ENCODE measurements at places on chromosomes 5 and 9.

- DNase-seq: no peak
Measured at GRCh38 chr9:138058181-138058580, 180.6 kb downstream of the CACNA1B start.

DNA sequence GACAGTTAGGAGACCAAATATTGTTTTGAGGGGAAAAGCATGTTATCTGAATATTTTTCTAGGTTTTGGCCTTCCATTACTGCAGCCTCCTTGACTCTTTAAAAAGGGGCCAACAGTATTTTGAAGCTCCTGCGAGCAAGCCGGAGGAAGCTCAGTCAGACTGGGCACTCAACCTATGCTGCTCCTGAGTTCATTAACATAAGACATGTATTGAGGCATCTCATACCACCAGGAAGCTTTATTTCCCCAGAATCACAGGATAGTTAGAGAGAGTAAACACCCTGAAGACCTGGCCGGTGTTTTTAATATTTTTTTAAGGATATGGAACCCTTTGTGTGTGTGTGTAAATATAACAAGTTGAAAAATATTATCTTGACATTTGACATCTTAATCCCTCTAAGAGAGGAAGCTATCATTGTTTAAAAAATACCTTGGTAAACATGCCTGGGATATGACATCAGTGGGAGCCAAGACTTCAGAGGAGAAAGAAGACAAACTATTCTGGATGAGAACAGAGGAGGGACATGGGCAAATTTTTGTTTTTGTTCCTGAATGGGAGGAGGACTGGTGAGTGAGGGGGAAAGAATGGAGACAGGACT, 139.3 kb upstream of the SLIT3 start:
- no peak for DNase-seq

- DNase-seq: no peak
Measured at GRCh38 chr5:644971-645370, 32.8 kb downstream of the CEP72 start.

DNA sequence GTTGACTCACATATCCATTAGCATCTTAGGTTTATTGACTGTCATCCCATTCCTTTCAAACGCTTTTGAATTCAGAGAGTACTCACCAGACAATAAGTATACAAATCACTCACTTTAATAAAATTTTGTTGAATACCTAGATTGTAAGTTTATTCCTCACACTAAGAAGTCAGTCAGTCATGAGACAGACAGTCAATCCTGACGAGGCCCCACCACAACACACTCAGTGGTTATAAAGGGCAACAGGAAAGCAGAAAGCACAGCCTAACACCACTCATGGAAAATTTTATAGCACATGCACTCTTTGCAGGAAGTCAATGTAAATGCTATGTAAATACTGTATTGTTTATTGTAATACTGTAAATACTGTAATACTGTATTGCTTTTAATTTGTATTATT, 176.3 kb upstream of the PTGER4 start:
- DNase-seq: no peak

DNA sequence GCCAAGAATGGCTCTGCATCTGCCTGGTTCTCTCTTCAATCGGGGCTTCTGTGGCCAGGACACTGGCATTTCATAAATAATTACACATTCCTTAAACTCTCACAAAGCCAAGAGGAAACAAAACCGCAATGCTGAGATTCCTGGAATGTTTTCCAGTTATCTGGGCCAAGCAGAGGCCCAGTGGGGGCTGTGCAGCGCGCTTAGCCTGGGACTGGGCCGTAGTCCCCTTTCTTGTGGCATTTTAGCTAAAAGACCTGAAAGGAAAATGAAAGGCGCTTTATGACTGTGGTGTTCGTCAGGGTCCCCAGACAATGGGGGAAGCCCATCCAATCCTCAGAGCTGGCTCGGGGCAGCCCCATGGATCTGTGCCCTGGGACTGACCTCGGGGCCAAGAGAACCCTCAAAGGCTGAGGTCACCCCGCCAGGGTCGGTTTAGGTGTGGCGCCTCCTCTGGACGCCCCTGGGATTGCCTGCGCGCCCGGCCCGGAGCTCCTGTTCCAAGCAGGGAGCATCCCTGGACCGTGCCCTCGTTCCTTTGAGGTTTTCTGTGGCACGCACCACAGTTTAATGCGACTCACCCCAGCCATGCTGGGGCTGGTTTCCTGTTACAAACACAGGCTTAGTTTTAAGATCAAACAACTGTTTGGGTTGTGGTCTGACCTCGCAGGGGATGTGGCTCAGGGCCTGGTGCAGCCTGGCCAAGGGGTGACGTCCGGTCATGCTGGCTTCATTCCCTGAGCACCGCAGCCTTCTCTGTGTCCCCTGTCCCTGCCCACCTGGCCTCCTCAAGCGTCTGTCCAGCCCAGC, 51.5 kb upstream of the NKD2 start:
- no peak for DNase-seq

- DNase-seq: no peak
Measured at GRCh38 chr9:121788686-121789366, 137.4 kb downstream of the DAB2IP start.

DNA sequence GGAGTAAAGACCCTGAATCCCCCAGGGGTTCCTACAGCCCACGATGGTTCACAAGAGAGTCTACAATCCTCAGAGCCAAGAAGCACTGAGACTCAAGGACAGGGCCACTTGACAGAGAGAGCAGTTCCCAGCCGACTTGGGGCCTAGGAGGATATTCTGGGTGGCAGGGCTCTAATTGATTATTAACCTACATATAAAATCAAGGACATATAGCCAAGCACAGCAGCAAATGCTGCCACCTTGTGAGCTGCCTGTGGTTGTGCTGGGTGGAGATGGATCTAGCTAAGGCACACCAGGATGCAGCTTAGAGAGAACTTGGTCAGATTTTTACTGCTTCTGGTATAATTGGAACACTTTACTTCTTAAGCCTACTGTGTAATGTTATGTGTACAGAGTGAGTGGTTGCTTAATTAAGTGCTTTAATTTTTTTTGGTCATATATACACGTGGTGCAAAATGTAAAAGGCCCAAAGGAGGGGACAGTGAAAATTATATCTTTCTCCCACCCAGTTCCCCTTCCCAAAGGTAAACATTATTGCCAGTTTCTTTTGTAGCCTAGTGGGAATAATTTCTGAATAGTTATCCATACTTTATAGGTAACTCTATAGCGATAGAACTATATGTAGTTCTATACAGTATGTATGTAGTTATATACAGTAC, 78.8 kb downstream of the F2RL2 start:
- peak; percentile 25 for DNase-seq

DNA sequence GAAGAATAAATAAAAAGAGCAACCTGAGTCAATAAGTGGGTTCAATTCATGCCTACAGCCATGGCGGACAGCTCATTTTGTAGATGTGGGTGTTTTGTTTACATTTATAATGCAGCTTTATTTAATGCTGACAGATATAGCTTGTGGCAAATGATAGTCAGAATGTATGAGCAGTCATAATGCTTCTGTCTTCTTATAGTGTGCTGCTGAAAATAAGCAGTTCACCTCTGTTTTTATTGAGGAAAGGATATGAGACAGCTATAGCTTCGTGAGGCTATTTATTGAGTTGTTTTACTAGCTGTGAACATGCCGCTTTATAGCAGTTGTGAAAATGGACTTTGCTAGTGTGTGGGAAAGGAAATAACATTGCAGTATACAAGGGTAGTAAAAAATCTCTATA, 147.4 kb downstream of the PBX3 start:
- DNase-seq: no peak

GRCh38 chr9:136609838-136610311, 52.8 kb upstream of the EGFL7 start:
- no peak for DNase-seq

DNA sequence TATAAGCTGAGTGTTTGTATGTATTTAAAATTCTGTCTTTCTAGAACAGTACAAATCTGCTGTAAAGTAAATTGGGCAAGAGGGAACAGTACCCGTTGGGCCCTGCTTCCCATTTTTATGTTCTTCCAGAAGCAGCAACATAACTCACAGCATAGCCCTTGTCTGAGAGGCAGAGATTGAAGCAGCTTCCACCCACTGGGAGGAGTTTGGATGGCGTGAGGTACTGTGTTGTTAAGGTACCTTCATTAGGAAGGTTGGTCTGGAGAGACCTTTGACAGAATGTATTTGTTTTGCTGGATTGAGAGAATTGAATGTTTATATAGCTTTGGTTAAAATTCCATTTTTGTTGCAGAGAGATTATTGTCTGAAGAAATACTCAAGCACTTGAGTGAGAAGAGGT, 24.8 kb downstream of the RAI14 start:
- DNase-seq: no peak

GRCh38 chr9:19372567-19372966, 7.5 kb downstream of the RPS6 start:
- no peak for DNase-seq

- DNase-seq: no peak
Measured at GRCh38 chr5:134236318-134236717, 10.4 kb upstream of the PPP2CA start.

- no peak for DNase-seq
Measured at GRCh38 chr9:9924376-9924775, 688.4 kb downstream of the PTPRD start.

GRCh38 chr5:172801179-172801671, 30.2 kb upstream of the DUSP1 start:
- no peak for DNase-seq

GRCh38 chr9:94056442-94056974, 27.8 kb upstream of the PTPDC1 start:
- no peak for DNase-seq

DNA sequence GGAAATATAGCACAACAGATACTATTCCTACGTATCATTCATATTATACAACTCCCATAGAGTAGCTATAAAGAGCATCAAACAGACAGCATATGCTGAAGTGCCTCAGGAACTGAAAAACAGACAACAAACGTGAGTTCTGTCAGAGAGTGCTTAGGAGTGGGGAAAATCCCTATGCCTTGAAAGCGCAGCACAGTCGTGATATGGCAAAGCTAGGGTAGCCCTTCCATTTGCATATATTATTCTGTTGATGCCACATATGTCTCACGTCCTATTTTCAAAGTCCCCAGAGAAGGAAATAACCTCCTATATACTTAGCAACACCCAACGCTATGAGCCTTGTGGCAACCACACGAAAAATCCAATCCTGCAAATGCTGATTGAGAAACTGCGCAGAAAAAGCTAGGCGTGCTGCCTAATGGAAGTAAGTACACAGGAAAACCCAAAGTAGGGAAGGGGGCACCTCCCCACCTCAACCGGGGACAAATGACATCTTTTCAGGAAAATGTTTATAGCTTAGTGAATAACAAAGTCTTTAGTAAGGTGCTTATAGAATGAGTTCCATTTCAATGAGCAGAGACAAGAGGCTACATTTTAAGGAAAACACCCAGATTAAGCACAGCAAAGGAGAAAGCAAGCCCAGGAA, 105.1 kb downstream of the MED10 start:
- no peak for DNase-seq

DNA sequence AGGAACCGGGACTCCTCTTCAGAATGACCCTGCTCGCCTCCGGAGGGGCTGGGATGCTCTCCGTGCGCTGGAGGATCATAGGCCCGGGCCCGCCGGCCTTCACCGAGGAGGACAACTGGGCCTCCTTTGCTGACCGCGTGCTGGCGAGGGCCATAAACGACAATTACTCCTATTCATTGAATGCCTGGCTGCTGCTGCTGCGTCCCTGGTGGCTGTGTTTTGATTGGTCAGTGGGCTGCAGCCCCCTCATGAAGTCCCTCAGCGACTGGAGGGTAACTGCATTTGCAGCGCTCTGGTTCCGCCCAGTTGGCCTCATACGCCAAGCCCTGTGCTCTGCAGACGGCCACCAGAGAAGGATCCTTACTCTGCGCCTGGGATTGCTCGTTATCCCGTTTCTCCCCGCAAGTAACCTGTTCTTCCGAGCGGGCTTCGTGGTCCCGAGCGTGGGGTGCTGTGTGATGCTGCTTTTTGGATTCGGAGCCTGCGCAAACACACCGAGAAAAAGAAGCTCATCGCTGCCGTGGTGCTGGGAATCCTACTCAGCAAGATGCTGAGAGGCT, 16.6 kb downstream of the OR2V1 start:
- DNase-seq: no peak

- DNase-seq: no peak
Measured at GRCh38 chr5:122332599-122333555, 20.8 kb downstream of the SNCAIP start.

DNA sequence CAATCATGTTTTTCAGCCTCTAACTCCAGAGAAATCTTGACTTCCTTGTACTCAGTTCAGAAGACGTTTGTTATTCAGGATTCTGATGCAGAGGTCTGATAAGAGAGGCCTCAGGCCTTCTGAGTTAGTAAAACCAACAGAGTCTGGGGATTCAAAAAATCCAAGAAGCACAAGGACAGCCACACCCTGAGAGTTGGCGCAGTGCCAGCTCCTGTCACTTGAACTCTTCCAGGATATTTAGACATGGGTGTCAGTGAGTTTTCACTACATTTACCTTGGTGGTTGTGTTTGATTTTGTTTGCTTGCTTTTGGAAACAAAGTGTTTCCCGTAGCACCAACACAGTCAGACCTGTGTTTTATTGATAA, 41.6 kb upstream of the PDE8B start:
- no peak for DNase-seq

- DNase-seq: no peak
Measured at GRCh38 chr5:68381060-68381459, 165.5 kb downstream of the PIK3R1 start.
